Gastrocnemius medialis (tissue), 4 donors: ENCODE measurements at places on chromosomes 6 and 20. TPM values are rescaled to one million over a fixed set of nuclear protein-coding genes. Genes with fewer than 3 reads are reported as not detected.

DNA sequence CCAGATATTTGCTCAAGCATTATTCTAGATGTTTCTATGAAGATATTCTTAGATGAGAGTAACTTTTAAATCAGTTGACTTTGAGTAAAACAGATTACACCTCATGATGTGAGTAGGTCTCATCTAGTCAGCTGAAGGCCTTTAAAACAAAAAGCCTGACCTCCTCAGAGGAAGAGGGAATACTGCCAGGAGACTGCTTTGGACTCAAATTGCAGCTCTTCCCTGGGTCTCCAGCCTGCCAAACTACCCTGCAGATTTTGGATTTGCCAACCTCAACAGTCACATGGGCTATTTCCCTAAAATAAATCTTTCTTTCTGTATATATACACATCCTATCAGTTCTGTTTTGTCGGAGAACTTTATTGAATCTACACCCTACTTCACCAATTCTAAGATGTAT lies 182.5 kb upstream of the TENT5A start:
- no peaks in the 10 kb centered on the region for H3K4me1 ChIP-seq
- no peak overlapping the region for H3K4me3 ChIP-seq
- H3K27me3 ChIP-seq: no peaks in the 10 kb centered on the region

Gene BPIFB2
- total RNA-seq: not detected

- H3K36me3 ChIP-seq: no peaks in the 10 kb centered on the region
- no peaks in the 10 kb centered on the region for H3K27me3 ChIP-seq
- H3K27ac ChIP-seq: no peak overlapping the region
- no peak for DNase-seq
Observed at GRCh38 chr6:160160450-160160849, 38.8 kb downstream of the SLC22A1 start.

Gene ZC3H12D
- total RNA-seq: 0.24 TPM

DNA sequence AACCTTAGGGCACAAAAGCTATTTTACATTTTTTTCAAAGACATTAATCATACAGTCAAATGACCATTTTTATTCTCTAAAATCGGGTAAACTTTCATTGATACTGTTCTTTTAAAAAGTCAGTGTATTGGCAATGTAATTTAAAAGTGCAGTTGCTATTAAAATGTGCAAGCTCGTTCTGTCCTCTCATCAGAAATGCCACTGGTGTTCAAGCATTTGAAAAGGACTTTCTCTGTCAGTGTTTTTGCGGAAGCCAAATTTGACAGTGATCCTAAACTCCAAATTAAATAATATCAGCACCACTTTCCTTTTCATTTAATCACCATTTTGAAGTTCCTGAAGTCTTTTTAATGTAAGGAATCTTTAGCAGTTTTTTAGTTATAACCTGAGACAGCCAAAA lies 69.6 kb downstream of the AFG1L start:
- H3K4me3 ChIP-seq: peak overlapping the region; percentile 30
- H3K36me3 ChIP-seq: no peaks in the 10 kb centered on the region
- H3K27ac ChIP-seq: peak overlapping the region; percentile 73
- H3K27me3 ChIP-seq: no peaks in the 10 kb centered on the region
- peaks cover 14% of the 10 kb centered on the region for H3K4me1 ChIP-seq
- no peak for DNase-seq

DNA sequence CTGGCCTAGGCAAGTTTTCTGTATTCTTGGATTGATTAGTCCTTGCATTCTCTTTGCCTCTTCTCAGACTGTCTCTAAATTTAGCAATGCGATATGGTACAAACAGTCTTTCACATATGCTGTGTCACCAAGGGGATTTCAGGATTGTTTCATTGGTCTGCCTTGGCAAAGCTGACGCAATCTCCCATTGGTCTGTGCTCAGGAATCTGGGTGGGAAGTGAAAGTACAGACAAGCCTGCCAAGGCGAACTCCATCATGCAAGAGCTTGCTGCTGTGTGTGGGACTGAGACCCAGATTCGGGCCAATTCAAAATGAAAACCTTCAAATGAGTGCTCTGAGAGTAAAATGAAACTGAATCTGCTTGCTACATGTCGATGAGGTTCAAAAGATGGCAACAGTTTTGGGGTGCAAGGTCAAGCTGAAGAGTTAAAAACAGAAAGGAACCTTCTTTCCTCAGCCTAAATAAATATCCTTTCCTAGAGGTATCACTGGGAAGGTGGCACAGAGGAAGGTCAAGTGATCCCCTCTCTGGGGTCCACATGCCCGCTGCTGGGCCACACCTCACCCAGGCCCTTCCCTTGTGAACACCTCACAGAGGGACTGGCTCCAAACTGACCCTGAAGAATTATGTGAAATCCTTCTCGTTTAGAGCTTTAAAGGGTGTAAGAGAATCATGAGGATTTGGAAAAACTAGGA lies 198.8 kb upstream of the PREP start:
- H3K36me3 ChIP-seq: no peaks in the 10 kb centered on the region
- H3K27ac ChIP-seq: peak overlapping the region; percentile 52
- H3K4me3 ChIP-seq: peak overlapping the region; percentile 22

Gene EPPIN
- not detected for total RNA-seq

DNA sequence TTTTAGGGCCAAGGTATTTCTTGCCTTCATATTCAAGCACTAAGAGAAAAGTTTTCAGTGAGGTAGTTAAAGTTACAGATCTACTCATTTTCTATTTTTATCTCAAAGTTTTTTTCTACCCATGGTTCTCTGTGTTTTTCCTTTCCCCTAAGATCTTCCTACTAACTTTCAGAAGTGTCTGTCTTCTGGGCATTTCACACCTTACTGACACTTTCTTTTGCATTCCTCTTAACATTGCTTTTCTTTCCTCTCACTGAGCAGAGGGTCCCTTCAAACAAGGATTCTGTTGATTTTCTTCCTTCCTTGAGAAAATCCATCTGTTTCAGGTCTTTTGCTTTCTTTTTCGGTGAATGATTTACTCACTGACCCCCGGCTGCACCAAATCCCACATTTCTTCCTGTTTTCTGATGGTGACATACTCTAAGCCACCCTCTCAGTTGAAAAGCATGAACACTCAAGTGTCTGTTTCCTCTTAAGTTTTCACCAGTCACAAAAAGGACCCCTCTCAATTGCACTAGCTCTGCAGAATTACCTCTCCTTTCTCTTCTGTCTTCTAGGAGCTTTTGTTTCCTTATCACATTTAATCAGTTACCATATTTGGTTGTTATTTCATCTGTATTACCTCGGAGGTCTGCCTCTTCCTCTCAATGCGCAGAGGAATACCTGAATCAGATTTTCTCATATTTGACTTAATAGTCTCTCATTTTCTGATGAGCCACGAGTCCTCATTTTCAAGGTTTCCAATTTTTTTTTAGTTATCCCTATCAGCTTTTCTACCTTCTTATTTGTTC lies 73.5 kb upstream of the RNF217 start:
- peaks cover 6% of the 10 kb centered on the region for H3K4me1 ChIP-seq
- no peak overlapping the region for H3K4me3 ChIP-seq
- no peak for DNase-seq
- no peaks in the 10 kb centered on the region for H3K27me3 ChIP-seq
- H3K36me3 ChIP-seq: no peaks in the 10 kb centered on the region

DNA sequence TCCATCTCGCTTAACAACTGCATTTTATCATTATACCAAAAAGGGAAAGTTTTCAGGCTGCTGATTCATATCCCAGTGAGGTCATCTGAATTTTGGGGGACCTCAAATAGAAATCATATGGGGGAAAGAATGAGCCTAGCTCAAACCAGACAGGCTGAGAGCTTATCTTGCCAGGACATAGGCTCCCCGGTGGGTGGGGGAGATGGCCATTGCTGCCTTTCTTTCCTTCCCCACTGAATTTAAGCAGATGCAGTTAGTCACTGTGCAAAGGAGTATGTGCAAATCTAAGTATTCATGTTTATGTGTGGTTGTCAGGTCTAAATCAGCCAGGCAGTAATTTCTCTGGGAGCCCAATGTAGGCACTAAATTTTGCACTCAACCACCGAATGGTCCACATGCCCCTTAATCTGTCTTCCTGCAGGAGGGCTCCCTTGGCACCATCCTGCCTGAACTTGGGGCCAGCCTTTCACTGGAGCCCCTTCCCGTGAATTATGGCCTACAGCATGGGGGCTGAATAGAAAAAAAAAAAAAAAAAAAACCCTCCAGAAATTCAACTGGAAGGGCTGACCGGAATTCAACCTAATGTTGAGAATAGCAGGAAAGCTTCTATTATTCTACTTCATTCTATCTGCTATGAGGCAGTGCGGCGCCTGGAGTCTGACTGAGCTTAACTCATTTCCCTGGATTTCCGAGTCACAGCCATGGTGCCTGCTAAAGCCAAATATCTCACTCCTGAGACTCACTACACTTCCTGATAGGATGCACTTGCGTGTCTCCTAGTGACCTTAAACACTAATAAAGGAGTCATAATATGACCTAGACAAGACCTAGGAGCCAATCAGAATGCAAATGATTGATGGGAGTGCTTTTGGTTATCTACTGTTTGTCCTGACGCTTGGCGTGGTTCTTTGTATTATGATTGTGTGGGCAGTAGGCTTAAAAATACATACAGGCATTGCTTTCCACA lies 161.5 kb upstream of the HEY2 start:
- H3K27me3 ChIP-seq: no peaks in the 10 kb centered on the region
- no peak overlapping the region for H3K4me3 ChIP-seq
- H3K27ac ChIP-seq: no peak overlapping the region
- peaks cover 14% of the 10 kb centered on the region for H3K4me1 ChIP-seq
- DNase-seq: no peak
- no peaks in the 10 kb centered on the region for H3K36me3 ChIP-seq
